SK-N-SH treated with all-trans-retinoic acid at 6 μM for 48 hours (cell line): ENCODE measurements at places on chromosomes 7 and 10.

DNA sequence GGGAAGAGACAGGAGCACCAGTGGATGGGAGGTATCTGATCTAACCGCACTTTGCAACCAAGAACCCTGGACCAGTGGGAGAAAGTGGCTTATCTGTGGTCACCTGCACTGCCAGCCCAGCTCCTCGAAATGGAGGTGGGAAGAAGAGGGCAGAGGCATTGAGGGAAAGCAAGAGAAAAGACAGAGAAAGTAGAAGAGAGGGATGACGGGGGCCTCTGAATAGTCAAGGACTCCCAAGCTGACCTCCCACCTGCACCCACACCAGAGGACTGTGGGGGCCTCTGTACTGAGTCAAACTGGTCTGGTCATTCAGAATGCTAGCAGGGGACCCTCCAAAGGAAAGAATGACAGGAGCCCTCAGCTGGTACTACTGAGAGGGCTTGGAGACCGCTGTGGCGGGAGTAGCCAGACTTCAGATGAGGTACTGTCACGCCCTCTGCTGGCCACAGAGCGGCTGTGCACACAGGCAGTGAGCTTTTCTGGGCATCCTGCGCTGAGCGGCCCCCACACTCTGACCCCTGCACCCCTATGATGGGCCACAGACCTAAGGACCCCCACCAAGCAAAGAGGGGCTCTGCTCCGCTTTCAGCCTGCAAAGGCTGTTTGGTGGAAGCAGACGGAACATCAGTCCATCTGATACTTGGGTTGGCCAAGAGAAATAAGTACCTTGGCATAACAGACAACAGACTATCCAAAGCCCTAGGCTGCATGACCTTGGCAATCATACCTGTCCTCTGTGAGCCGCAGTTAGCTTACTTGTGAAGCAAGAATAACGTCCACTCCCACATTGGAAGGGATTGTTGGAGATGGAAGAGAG, 112.9 kb downstream of the COL13A1 start:
- peak; percentile 98 for ATAC-seq

GRCh38 chr7:92534572-92534971, 6.0 kb downstream of the RBM48 start:
- ATAC-seq: no peak

DNA sequence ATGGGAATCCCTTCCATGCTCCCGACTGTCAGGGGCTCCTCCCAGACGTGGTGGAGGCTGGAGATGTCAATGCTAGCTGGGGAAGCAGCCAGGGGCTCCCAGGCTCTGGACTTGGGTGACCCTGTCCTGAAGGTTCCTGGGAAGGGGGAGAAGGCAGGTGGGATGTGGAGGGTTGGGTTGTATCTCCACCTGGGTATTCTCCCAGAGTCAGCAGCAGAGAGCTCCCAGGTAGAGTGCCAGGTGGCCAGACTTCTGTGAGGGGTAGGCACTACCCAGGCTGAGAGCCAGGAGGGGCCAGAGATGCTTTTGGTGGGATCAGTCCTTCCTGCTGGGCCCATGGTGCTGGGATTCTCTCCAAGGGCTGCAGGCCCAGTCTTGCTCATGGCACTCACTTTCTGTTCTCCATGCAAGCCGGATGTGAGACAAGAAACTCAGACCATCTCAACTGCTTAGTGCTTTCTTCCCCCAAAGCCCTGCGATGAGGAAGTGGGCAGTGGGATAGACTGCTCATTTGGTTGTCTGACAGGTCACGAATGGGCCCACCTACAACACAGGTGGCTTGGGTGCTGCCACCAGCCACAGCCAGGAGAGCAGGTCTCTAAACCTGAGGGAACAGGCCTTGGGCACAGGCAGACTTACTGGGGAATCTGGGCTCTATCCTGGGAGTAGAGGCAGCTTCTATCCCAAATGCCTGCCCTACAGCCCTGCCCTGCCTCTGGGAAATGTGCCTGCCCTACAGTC, 52.5 kb upstream of the CAMK2B start:
- no peak for ATAC-seq

GRCh38 chr10:86840498-86840897, 84.1 kb downstream of the BMPR1A start:
- ATAC-seq: no peak

GRCh38 chr10:16894821-16895220, 77.6 kb upstream of the RSU1 start:
- peak; percentile 64; the same call in 2 of the 3 replicates for ATAC-seq

- peak; percentile 87 for ATAC-seq
These were observed 40.1 kb downstream of the PFKP start for GRCh38 chr10:3107426-3107961.

GRCh38 chr10:3395041-3395440, 222.5 kb upstream of the PITRM1 start:
- ATAC-seq: no peak

- no peak for ATAC-seq
These were observed 38.2 kb downstream of the WNT2 start for GRCh38 chr7:117284692-117285091.

DNA sequence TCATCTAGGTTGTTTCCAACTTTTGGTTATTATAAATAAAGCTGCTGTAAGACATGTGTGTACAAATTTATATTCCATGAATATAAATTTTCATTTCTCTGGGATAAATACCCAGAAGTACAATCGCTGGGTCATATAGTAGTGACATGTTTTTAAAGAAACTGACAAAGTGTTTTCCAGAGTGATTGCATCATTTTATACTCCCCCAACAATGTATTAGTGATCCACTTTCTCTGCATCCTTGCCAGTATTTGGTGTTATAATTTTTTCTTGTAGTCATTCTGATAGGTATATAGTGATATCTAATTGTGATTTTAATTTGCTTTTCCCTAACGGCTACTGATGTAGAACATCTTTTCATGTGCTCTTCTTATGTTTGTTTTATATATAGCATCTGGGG, 27.0 kb upstream of the ARHGAP21 start:
- no peak for ATAC-seq

- ATAC-seq: no peak
These were observed 118.5 kb downstream of the FOXP2 start for GRCh38 chr7:114533131-114533530.

- no peak for ATAC-seq
These were observed 43.4 kb downstream of the SH3PXD2A start for GRCh38 chr10:103812004-103812403.

DNA sequence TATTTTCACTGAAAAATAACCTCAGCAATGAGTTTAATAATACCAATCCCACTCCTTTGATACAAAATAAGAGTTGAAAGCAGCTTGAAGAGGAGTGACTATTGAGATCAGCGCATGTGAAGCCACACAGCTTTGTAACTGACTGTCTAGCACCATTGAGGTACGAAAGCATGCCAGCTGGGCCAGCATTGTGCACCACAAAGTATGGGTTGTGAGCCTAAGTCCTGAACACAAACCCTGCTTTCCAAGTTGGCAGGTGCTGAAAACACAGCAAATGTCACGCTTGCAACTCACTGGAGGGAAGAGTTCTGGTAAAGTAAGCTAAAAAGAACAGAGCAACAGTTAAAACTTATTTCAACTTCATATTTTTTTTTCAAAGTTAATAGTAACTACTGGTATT, 4.0 kb upstream of the FAM53B start:
- no peak for ATAC-seq

DNA sequence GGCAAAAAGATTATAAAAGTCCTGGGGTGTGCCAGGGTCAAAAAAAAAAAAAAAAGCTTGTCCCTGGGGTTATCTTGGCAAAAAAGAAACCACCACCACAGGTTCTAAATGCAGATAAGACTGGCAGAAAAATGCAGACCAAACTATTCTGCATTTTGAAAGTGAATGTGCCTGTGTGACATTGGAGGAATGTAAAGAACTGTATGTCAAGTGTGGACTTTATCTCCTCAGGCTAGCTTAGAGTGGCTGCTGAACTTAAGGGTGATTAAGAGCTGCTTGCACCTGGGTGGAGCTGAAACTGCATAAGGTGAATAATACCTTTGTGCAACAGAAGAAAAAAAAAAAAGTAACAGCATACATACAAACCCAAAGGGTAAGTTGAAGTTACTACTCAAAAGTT, 1.3 kb upstream of the NAPEPLD start:
- ATAC-seq: no peak

DNA sequence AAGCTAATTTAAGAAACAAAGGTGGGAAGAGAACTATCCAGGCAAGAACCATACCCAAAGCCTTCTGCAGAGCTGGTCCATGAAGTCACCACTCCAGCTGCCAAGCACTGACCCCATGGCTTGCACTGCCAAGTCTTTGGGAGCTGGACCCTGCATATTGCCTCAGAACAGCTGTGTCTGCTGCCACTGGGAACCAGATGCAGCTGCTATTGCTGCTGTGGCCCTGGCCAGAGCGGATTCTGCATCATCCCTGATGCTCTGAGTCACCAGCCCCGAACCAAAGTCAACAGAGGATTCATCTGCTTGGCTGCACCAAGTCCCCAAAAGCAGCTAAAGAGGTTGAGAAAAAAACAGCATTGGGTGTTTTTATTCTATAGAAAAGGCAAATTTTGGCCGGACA, 39.2 kb upstream of the GSAP start:
- peak; percentile 91 for ATAC-seq

- ATAC-seq: peak; percentile 65
These were observed 880.6 kb downstream of the LRMDA start for GRCh38 chr10:76311752-76312636.

- peak; percentile 26 for ATAC-seq
These were observed 2.3 kb downstream of the GPR22 start for GRCh38 chr7:107472116-107472515.

- peak; percentile 57 for ATAC-seq
These were observed 14.2 kb upstream of the SYPL1 start for GRCh38 chr7:106126170-106126938.

DNA sequence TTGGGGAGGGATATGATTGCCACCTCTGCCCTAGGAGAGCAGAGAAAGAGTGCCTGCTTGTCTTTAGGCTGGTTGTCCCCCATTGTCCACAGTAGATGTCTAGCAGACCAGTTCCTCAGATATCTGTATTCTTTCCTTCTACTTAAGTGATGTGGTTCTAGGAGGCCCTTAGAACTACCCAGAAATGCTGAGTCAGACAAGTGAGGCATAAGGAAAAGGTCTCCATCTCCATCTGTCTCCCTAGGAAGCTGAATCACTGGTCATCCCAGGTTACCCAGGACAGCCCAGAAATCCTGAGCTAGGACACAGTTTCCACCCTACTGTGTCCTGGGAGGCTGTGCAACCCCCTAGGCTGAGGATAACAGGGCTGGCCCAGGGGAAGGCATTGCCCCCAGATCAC, 93.4 kb upstream of the INHBA start:
- ATAC-seq: no peak

GRCh38 chr7:117119192-117119924, 166.1 kb downstream of the ST7 start:
- peak; percentile 73 for ATAC-seq
